NCI-H1105 treated with DMSO at 0.1 percent for 48 hours (cell line): ENCODE measurements at places on chromosomes 5 and 9.

DNA sequence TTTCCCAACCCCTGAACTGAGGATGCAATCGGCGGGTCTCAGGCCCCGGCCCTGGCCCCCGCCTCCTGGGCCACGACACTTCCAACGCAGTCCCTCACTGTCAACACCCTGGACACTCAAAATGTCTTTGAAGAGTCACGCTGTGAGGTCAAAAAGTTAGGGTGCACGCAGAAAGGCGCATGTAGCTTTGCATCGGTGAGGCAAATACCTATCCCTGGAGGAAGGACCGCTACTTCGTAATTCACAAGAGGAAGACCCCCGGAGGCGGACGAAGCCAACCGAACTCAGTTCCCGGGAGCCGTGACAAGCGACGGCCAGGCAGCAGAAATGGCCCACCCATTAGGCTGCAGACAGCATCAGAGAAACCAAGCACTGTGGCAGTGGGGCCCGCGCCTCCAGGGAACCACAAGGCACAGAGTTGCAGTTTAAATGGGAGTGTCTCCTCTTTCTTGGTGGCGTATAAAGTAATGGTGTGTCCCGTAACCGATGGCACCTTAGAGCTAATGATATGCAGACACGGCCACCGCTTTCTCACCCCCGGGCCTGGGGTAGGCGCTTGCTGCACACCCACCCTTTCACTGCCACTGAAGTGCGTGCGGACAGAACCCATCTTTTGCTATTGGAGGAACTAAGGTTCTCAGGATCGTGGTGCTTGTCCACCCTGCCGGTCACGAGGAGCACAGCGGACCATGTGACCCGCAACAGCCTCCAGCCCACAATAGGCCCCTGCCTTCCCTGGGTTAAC, 9.0 kb downstream of the ADAMTS2 start:
- DNase-seq, result no peak

DNA sequence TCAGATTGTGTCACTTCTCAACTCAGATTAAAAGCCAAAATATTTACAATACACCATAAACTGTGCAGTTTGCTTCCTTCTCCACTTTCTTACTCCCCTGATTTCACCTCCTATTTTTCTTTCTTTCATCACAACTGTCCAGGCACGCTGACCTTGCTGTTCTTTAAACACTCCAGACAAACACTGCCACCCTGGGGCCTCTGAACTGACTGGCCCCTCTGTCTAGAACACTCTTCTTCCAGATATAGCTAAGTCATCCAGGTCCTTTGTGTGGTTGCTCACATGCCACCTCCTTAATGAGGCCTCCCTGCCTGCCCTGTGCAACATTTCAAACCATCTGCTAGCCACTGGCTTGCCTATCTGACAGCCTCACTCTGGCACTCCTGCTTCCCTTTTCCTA, 46.6 kb downstream of the ATG10 start:
- no peak for DNase-seq

DNA sequence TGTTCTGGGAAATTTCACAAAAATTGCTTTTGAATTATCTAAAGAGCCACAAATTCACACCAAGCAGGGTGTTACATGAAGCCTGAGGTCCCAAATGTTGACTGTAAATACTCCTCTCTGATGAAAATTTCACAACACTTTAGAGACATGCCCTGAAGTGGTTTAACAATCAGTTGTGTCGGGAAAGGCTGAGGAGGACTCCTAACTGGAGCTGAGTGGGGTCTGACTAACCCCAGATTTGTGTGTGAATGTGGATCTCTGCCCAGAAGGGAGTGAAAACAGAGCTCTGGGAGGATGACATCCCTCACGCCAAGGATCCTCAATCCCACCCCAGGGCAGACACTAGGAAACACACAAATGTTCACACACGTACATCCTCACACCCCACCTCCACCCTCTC, 31.1 kb upstream of the GRXCR2 start:
- DNase-seq, result no peak

GRCh38 chr9:126053913-126054312, 272.7 kb upstream of the MVB12B start:
- DNase-seq, result no peak

DNA sequence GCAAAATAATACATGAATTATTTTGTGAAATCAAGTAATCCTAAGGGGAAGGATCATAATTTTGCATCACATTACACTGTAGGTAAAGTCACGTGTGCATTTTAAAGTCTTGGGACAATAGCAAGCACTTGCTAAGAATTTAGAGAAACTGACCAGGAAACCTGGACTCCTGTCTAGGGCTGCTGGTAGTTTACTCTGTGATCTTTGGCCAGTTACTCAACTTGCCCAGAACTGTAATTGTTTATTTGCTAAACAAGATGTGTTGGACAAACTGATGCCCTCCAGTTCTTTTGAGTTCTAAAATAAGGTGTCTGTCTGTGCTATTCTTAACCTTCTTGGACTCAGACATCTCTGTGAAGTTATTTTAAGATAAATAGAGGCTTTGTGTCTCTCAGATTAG, 594.8 kb upstream of the DMAC1 start:
- DNase-seq, result no peak

GRCh38 chr5:154335065-154335448, 110.7 kb upstream of the SAP30L start:
- no peak for DNase-seq

DNA sequence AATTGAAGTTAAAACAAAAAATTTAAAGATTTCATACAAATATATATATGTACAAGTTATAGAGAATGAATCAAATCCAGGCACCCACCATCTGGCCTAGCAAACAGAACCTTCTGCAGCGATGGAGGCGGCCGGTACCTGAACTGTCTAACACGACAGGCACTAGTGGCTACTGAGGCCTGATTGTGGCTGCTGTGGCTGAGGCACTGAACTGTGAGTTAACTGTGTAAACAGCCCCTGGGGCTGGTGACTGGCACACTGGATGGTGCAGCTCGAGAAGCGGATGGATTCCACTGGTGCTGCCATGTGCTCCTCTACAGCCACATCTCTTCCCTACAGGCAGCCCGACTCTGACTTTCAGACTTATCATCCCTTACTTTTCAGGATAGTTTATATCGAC, 82.4 kb downstream of the RAPGEF1 start:
- DNase-seq, result no peak

- peak; percentile 8 for DNase-seq
Observed at GRCh38 chr5:63564789-63565188, 397.5 kb downstream of the HTR1A start.

GRCh38 chr5:77143998-77144836, 57.1 kb upstream of the ZBED3 start:
- DNase-seq, result peak; percentile 52

DNA sequence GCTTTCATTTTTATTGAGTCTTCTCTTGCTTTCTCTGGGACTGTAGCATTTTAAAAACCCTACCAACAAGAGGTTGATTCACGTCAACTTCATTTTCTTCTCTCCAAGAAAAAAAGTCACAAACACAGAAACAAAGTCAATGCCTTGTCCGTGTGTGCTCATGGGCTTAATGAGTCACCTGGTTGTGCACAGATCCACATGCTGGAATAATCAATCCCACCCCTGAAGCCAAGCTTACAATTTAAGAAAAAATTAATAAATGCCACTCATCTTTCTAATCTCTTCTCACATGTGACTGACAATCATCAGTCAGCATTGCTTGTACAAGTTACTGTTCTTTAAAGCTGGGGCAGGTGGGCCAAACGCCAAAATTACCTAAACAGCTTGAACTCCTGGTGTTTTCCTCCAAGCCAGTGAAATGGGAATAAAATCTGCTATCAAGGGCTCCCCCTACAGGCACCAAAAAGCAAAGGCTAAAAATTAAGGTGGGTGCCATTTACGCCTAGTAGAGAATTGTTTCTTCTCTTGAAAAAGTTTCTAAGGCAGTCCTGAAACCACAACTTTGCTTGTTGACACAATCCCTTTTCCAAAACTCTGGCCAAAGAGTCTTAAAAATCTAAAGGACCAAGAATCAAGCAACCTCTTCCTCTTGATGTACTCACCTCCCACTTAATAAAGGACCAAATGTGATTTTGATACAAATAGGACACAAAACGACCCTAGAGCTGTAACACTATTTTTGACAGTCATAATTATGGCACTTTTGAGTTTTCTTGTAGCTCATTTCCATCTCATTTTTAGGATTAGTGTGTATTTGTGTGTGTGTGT, 21.3 kb downstream of the TRMO start:
- peak; percentile 43 for DNase-seq

DNA sequence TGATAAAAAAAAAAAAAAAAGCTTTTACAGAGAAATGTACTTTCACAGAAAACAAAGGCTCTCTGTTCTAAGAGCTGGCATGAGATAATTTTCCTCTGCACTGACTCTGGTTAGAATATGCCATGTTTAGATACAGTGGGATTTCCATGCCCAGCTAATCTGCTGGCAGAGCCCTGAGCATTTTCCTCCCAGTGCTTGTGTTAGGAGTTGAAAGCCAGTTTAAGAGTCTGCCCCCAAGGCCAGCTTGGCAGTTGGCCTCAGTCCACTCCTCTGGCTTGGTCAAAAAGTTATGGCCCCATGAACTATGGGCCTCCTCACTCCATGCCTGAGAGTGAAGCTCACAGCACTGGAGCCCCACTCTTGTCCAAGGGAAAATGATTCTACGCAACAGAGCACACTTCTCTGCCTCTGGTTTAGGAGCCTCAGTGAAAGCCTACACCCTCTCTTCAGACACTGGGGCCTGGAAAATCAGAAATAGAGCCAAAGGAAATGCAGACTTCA, 21.9 kb downstream of the MOCS2 start:
- DNase-seq, result no peak
